Effector memory CD4-positive, alpha-beta T cell (primary cell): ENCODE measurements at places on chromosomes 1 and 21.
A peak's percentile ranks its signal among the peaks of the same experiment; 100 is the strongest.

GRCh38 chr1:39205781-39206464, 1.4 kb downstream of the MACF1 start:
- H3K27me3 ChIP-seq: no peaks in the 10 kb centered on the region
- no peak for DNase-seq
- peak overlapping the region; percentile 63 for H3K27ac ChIP-seq
- peak overlapping the region; percentile 60 for H3K4me3 ChIP-seq

GRCh38 chr1:226722240-226722900, 16.7 kb downstream of the ITPKB start:
- H3K4me3 ChIP-seq: no peak overlapping the region
- no peaks in the 10 kb centered on the region for H3K27me3 ChIP-seq
- H3K4me1 ChIP-seq: peaks cover 77% of the 10 kb centered on the region
- no peak for DNase-seq
- H3K36me3 ChIP-seq: peaks cover 18% of the 10 kb centered on the region

- DNase-seq: no peak
- no peak overlapping the region for H3K4me3 ChIP-seq
- no peaks in the 10 kb centered on the region for H3K4me1 ChIP-seq
Measured at GRCh38 chr1:202619505-202619904, 90.7 kb downstream of the SYT2 start.

- no peak overlapping the region for H3K27ac ChIP-seq
- no peak overlapping the region for H3K4me3 ChIP-seq
- no peak for DNase-seq
- H3K27me3 ChIP-seq: no peaks in the 10 kb centered on the region
- no peaks in the 10 kb centered on the region for H3K36me3 ChIP-seq
Measured at GRCh38 chr1:108718927-108719655, 6.4 kb downstream of the FNDC7 start.

DNA sequence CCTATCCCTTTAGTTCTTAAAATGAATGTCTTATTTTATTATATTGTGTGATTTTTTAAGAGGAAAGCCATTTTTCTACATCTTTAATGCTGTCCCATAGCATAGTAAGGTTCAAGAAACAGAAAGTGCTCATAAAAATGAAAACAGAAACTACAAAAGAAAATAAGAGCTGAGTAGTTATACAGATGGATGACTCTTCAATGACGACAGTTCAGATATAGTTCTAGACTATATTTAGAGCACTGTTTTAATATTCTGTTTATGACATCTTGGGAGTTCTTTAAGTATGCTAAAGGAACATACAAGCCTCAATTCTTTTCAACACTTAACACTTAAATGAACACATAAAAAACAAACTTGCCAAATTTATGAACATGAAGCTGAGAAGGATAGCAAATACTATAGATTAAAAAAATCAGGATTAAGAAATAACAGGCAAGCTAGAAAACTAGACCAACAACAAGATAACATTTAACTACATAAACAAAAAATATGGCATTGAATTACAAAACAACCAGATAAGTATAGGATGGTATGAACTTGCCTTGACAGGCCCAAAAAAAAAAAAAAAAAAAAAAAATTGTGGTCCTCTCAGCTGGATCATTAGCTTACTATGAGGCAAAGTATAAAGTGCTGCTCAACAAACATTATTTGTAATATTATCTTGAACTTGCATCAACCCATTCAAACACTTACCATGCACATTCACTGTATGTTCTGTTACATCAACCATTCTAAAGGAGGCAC, 87.9 kb downstream of the ZZZ3 start:
- DNase-seq: no peak
- no peaks in the 10 kb centered on the region for H3K4me1 ChIP-seq
- H3K27me3 ChIP-seq: no peaks in the 10 kb centered on the region
- H3K27ac ChIP-seq: no peak overlapping the region

DNA sequence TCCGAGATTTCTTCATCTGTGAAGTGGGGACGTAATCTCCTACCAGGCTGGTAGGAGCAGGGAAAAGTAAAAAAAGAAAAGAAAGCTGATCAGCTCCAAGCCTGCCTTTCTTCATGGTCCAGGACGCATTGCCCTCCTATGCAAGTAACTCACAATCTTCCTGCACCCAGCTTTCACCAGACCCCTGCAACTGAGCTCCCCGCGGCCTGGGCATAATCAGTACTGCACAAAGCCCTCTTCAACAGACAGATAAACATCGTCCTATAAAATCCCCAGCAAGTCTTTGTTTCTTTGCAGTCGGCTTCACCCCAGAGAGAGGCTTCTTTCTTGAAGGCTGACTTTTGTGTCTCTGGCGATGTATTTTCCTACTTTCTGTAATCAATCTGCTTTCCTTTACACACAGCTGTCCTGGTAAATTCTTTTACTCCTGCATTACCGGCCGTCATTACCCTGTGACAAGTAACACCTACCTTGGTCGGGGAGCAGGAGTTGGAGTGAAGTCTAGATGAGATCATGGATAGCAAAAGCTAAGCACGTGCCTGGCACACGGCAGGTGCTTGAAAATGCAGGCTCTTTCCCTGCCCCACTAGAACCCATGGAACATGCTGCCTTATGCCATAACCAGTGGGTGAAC, 8.3 kb downstream of the PADI1 start:
- no peak for DNase-seq
- no peaks in the 10 kb centered on the region for H3K27me3 ChIP-seq
- peaks cover 23% of the 10 kb centered on the region for H3K4me1 ChIP-seq
- no peak overlapping the region for H3K27ac ChIP-seq

- no peak overlapping the region for H3K4me3 ChIP-seq
- no peak for DNase-seq
- no peaks in the 10 kb centered on the region for H3K27me3 ChIP-seq
- no peaks in the 10 kb centered on the region for H3K36me3 ChIP-seq
Measured at GRCh38 chr1:198842686-198843085, 203.8 kb downstream of the PTPRC start.

DNA sequence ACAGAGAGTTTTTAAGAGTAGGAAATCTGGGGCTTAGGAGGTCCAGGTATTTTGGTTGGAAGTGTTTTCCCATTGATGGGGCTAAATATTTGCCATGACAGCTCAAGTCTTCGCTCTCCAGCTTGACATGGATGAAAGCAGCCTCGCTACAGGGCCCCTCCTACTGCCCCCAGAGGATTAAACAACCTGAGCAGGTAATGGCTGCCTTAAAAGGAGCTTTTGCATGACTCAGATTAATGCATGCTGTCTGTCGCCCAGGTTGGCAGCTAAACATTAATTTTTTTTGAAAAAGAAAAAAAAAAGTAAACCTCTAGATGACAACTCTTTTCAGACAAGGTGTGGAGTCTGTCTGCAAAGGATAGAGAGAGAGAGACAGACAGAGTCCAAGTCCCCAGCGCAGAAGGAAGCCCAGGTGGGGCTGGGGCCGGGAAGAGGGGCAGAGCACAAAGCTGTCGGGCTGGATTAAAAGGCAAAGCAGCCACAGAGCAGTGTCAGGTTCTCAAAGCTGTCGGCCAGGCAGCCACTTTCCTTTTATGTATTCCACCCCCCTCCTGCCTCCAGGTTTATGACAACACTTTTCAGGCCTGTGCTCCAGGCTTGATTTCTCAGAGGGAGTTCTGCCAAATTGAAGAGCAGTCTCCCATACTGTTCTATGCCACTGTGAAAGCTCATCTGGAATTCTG, 127.9 kb downstream of the CLIC6 start:
- peak overlapping the region; percentile 10 for H3K27ac ChIP-seq
- no peak for DNase-seq
- no peaks in the 10 kb centered on the region for H3K4me1 ChIP-seq
- H3K36me3 ChIP-seq: peaks cover 75% of the 10 kb centered on the region
- H3K27me3 ChIP-seq: no peaks in the 10 kb centered on the region

- H3K4me1 ChIP-seq: peaks cover 45% of the 10 kb centered on the region
- no peaks in the 10 kb centered on the region for H3K36me3 ChIP-seq
- peak overlapping the region; percentile 13 for H3K4me3 ChIP-seq
- no peak overlapping the region for H3K27ac ChIP-seq
- DNase-seq: no peak
- no peaks in the 10 kb centered on the region for H3K27me3 ChIP-seq
Measured at GRCh38 chr1:168467452-168467851, 76.3 kb downstream of the XCL2 start.

DNA sequence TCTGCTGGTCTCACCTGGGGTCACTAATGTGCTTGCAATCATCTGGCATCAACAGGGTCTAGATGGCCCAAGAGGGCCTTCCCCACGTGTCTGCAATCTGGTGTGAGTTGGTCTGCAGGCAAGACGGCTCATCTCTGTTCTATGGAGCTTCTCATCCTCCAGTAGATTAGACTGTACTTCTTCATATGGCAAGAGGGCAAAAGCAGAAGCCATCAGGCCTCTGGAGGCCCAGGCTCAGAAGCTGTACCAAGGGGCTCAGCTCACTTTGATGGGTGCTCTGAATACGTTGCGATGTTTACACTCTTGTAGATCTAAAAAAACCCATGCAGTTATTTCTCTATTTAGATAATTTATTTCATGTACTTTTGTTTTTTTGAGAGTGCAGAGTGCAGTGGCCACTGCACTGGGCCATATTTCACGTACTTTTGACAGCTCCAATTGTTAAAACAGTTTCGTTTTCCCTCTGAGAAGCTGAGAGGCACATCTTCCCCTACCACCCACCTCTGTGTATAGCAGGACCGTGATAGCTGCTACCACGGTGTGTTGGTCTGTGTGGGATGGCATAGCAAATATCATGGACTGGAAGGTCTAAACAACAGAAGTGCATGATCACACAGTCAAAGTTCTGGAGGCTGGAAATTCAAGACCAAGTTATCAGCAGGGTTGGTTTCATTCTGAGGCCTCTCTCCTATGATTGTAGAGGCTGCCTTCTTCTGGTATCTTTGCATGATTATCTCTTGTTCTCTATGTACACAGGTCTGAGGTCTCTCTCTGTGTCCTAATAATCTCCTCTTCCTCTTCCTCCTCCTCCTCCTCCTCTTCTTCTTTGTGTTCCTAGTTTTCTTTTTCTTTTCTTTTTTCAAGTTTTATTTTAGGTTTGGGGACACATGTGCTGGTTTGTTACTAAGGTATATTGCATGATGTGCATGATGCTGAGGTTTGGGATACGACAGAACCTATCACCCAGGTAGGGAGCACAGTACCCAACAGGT, 17.0 kb downstream of the CITED4 start:
- H3K4me3 ChIP-seq: no peak overlapping the region
- no peak overlapping the region for H3K27ac ChIP-seq
- H3K27me3 ChIP-seq: no peaks in the 10 kb centered on the region
- H3K36me3 ChIP-seq: no peaks in the 10 kb centered on the region
- no peak for DNase-seq

DNA sequence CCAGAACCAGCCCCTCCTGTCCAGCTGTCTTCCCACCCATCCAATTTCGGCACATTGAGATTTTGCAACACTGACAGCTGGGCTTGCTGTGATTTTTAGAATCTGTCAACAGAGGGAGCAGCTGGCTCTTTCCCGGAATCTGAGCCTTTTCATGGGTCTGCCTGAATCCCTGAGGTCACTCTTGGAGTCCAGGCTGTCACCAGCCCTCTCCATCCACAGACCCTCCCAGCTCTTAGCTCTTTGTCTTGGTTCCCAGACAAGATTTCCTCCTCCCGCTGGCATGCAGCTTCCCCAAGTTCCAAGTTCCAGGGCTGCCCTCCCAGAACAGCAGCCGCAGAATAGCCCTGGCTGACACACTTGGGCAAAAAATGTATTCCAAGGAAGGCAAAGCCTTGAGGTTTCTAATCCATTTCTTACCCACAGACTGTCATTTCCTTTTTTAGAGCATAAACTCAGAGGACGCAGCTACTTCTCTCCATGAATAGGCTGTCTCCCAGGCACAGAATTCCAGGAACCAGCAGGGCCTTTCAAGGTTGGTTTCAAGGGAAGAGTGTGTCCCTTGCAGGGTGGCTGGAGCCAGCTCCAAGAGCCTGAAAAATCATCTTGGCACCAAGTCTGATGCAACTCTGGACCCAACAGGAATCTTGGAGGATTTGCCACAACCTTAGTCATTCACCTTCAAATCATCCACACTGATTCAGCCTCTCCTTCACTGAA, 7.1 kb upstream of the TMEM61 start:
- no peak overlapping the region for H3K27ac ChIP-seq
- no peak overlapping the region for H3K4me3 ChIP-seq
- DNase-seq: no peak
- no peaks in the 10 kb centered on the region for H3K4me1 ChIP-seq

DNA sequence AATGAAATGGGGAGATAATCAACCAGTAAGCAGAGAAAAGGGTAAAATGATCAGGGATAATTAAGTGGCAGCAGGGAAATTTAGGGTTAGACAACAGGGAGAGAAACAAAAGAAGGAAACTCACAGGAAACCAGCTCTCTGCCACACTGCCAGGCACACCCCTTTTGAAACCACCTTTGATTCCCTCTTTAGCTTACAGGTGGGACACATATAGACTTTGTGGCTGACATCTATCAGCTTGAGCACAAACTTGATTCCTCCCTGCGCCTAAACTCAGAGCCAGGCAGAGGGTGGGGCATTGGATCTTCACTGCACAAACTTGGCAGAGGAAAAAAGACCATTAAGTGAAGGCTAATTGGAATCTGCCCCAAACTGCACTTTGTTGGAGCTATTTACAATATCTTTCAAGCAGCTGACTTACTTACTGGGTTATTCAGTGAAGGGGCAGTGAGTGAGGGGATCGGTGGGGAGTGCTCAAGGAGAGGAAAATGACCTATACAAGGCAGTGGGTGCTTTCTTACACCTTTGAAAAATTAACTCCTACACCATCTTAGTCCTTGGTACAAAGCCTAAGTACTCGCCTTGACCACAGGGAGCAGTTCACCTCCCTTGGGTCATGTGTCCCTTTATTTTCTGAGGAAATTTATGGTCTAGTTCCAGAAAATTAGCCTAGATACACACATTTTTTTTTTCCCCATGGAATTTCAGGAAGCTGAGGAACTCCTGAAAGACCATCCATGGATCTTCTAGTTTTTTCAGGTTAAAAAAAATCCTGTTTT, 60.2 kb downstream of the PBX1 start:
- no peaks in the 10 kb centered on the region for H3K4me1 ChIP-seq
- H3K4me3 ChIP-seq: no peak overlapping the region
- H3K27me3 ChIP-seq: no peaks in the 10 kb centered on the region

DNA sequence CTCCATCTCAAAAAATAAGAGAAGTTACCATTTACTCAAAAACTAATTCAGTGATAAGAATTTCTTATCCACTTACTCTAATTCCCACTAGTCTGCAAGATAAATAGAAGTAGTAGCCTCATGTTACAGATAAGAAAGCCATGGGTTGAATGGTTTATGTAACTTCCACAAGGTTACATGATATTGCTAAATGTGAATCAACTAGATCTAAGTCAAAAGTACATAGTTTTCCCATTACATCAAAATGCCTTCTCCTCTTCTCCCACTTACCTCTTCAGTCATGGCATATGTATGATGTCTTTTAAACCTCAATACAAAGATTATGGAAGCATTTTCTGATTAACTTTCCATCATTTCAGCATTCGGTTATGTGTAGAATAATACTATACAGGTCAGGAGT, 108.5 kb downstream of the ASH1L start:
- no peak overlapping the region for H3K27ac ChIP-seq
- no peaks in the 10 kb centered on the region for H3K4me1 ChIP-seq
- H3K4me3 ChIP-seq: no peak overlapping the region

- H3K4me1 ChIP-seq: no peaks in the 10 kb centered on the region
- no peak overlapping the region for H3K27ac ChIP-seq
- DNase-seq: no peak
- no peaks in the 10 kb centered on the region for H3K27me3 ChIP-seq
Measured at GRCh38 chr1:35122311-35122710, 43.1 kb downstream of the ZMYM1 start.
